ENCODE measurements at places on chromosomes 13 and 19.

DNA sequence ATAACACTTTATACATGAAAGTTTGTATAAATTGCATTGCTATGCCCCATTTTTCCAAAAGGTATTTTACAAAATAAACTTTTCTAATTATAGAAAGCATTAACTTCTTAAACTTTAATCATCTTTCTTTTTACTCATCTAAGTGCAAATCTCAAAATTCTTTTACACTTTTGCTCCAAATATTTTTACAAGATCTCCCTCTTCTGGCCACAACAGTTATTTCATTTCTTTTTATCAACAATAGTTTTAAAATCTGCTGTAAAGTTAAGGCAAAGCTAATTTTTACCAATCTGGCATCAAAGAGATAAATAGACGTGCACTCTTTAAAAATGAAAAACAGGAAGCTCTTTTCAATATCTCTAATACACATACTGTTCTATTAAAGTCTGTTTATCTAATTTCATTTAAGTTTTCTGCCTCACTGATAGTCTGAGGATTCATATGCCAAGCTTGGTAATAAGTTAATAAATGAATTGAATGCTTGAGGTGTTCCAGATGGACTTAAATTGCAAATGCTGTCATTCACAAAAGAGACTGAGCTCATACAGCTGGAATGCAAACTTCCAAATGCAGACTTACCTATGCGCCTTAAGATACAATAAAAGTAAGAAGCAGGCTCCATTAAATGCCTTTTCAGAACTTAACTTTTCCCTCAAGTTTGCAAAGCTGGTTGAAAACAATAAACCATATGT, 583.0 kb upstream of the ATXN8OS start:
- DNase-seq = no peak

GRCh38 chr19:55116859-55117662, at the start of gene PPP1R12C:
TSS of gene PPP1R12C (minus strand) at chr19:55117637. CDS start at chr19:55117543, 94 bp downstream.
- no peak for DNase-seq

- DNase-seq = no peak
Measured at GRCh38 chr13:34913040-34913439, 29.0 kb upstream of the NBEA start.

DNA sequence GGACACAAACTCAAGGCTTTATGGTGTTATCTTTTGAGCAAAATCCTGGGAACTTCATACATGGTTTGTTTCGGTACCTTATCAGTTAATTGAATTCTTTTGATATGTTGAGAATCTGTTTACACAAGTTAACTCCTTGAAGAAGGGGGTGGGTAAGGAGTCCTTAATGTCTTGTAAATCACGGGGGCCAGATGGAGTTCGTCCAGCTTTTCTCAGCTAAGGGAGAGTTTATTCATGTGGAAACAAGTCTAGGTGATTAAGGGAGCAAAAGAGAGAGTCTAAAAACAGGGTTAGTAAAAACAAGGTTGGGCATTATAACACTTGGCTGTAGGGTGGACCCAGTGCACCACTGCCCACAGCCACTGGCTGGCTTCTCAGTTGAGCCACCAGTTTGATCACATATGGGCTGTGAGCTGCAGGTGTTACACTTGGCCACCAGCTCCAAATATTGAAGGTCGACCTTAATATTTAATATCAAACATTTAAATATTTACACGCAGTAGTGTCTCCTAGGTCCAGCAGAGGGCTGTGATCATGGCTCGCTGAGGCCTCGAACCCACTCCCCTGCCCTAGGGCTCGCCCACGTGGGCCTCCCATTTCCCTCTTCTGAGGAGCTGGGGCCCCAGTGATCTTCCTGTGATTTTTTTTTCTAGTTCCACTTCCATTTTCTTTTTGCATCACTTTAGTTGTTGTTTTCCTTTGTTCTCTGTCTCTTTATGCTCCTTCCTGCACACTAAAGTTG, 21.0 kb upstream of the ZNF43 start:
- no peak for DNase-seq

DNA sequence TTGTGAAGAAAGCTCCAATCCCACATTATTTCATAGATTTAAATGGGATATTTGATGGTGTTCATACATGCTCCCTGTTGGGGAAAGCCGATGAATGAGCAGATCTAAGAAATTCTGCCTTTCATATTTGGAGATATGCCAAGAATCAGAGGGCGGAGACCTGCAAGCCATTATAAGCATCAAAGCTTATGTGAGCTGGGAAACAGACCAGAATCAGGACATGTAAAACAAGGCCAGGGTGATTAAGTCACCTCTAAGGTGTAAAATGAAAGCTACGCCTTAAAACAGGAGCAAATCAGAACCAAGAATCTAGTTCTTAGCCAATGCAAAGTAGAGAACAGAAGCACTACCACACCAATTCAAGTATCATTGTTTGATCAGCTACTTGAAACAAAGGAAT, 392.4 kb downstream of the DCT start:
- no peak for DNase-seq

DNA sequence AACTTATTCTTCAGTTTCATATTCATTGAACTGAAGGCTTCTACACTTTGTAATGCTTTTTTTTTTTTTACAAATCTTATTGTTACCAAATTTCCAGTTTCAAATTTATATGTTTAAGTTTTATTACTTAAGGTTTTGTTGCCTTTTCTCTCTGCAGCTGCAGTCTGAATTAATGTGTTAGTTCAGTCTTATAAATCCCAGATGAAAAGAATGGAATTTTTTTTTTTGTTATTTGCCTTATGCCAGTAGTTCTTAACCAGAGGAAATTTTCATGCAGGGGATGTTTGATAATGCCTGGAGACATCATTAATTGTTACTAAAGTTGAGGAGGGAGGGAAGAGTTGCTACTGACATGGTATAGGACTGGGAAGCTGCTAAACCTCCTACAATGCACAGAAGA, 367.9 kb upstream of the SPRY2 start:
- DNase-seq = no peak

DNA sequence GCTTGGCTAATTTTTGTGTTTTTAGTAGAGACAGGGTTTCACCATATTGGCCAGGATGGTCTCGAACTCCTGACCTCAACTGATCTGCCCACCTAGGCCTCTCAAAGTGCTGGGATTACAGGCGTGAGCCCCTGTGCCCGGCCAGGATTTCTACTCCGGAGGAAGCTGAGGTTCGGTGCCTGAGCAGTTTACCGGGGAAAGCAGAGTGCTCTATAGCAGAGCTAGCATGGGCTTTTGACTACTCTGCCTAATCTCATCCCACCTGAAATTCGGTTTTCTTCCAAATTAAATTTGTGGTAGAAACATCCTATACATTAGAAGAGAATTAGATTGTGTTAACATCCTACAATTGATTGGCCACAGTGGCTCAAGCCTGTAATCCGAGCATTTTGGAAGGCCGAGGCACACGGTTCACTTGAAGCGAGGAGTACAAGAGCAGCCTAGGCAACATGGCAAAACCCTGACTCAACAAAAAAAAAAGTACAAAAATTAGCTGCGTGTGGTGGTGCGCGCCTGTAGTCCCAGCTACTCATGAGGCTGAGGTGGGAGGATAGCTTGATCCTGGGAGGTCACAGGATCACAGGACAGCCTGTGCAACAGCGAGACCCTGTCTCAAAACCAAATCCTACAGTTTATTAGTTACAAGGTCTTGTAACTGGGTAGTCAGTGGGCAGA, 1.6 kb downstream of the RPL13A start:
- no peak for DNase-seq

DNA sequence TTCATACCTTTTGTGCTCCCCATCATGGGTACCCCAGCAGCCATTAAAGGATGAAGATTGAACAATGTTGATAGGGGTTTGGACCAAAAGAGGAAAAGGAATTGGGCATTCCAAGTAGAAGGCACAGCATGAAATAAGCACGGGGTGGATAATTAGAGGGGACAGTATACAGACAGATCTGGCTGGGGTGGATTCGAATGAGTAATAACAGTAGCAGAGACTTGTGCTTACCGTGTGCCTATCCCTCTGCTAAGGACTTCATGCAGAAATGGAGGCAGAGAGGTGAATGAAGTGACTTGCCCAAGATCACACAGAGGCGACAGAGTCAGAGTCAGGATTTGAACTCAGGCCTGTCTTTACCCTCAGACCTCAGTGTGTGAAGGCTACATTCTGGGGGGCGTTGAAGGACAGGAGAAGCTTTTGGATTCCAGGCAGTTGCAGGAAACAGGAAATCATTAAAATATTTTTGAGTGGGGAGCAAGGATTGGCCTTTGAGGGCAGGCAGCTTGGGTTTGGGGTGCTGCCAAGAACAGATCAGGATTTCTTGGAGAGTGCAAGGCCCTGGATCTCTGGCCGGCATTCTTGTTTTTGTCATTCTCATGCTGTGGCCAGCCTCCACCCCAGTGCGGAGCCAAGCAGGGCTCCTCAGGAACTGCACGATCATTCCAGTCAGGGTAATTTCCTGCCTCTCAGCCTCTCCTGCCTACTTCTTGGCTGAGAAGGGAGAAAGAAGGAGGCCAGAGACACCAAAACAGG, 18.7 kb downstream of the PAF1 start:
- DNase-seq = no peak

DNA sequence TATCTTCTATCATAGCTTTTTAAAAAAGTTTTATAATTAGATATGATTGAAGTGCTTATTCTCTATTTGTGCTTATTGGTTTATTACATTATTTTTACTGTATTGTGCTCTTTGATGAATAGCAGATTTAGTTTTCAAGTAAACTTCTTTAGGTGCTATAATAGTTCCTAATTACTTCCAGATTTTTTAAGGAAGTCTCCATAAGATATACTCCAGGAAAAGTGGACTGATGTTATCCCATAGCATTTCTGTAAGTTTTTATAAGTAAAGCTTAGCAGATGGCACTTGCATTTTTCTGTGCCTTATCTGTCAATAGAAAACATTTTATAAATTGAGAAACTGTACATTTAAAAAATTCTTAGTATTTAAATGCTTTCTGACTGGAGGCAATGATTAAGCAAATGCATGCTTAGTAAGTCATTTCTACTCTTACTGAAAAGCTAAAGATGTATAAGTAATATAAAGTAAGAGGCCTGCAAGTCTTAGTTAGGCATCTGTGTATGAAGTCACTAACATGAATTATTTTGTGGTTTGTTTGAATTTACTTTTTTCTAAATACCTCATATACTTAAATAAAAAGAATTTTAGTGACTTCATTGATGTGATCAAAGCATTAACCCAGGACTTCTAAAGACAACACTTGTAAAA, 182.8 kb downstream of the MAB21L1 start:
- DNase-seq = no peak

GRCh38 chr13:30042891-30043630, 192.6 kb upstream of the UBL3 start:
- no peak for DNase-seq

GRCh38 chr13:54927538-54927937, 1898.9 kb downstream of the OLFM4 start:
- DNase-seq = no peak

GRCh38 chr13:113820813-113821651, 42.8 kb downstream of the GAS6 start:
- DNase-seq = no peak

GRCh38 chr19:2339644-2340310, 11.3 kb downstream of the SPPL2B start:
- DNase-seq = no peak

- peak; percentile 56 for DNase-seq
Measured at GRCh38 chr19:53879140-53880081, 2.6 kb upstream of the PRKCG start.

DNA sequence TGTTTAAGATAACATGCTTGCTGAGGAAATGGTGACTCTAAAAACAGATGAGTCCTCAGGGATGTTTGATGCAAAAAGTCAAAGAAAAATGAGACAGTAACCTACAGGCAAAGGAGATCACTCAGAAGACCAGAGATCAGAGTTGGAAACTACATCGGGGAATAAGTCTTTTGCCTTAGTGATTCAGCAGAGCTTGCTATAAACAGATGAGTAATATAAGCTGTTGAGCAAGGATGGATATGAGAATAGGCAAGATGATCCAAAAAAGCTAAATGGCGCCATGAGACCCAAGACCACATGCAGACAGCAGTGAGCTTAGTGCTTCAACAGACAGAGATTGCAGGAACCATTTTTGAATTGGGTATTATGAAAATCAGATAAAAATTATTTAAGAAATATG, 168.6 kb downstream of the POSTN start:
- DNase-seq = no peak

- no peak for DNase-seq
Measured at GRCh38 chr19:3322199-3322978, 44.0 kb upstream of the NFIC start.

DNA sequence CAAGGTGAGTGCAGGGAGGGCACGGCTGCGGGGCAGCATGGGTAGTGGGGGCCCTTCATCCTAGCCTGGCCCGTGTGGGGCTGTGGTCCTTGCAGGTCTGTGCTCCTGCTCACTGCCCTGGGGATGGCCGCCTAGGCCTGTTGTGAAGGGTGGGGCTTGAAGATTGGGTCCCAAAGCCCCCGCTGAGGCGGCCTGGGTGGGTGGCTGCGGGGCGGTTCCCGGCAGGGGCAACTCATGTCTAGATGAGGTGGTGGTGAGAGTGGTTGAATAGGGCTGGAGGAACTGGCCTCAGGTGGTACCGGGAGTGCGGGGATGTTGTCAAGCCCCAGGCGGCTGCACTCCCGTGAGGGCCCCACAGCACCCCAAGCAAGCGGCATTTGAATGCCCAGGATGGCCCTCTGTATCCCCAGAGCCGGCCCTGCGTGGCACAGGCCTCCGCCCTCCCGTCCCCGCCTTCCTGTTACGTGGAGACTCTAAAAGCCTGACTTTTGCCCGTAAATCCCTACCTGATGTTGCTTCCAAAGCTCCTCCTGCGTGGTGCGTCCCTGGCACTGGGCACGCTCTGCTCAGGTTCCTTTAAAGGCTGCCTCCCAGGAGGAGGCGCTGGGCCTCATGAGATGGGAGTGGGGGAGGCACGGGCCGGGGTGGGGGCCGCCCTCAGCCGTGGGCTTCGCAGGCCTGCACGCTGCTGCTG, 15.0 kb downstream of the SPPL2B start:
- no peak for DNase-seq

GRCh38 chr19:48852292-48852691, 16.0 kb upstream of the HSD17B14 start:
- no peak for DNase-seq

DNA sequence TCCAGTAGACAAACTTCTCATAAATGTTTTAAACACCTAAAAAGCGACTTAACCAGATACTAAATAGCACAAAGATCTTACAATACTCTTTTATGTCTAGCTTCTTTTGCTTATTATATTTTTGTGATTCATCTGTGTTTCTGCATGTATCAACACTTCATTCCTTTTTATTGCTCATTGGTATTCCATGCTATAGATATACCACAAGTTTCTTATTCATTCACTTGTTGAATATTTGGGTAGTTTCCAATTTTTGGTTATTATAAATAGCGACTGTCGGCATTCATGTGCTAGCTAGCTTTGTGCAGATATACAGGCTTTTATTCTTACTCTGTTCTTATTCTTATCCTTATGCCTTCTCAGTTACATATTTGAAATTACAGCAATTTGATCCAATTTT, 50.0 kb upstream of the RGCC start:
- no peak for DNase-seq

Data from stimulated activated CD8-positive, alpha-beta memory T cell treated with anti-CD3 and anti-CD28 coated beads, Interleukin-12 subunit alpha, Interleukin-12 subunit beta, amount 100 ng/mL, for 1 hour (primary cell).